Stimulated activated CD4-positive, alpha-beta T cell treated with anti-CD3 and anti-CD28 coated beads, TNF-alpha, amount 100 ng/mL, for 48 hours (primary cell): ENCODE measurements at places on chromosomes 4 and X.

DNA sequence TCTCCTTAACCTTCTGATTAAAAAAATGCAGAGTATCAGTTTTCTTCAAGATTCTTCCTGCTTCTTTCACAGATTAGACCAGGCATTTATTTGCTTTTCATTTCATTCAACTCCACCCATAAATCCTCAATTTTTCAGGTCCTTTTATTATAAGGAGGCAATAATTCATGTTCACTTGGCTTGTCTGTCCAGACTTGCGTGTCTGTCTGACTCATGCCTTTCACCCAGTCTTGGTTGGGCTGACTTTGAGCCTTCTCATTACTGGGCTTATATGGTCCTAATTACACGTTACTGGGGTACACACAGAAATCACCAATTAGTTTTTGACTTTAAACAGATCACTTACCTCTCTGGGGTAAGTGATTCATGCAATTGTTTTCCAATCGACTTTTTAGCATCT lies 48.8 kb upstream of the GALNT7 start:
- DNase-seq, result no peak

GRCh38 chr4:122508083-122508482 lies 51.6 kb upstream of the IL2 start:
- no peak for DNase-seq

- no peak for DNase-seq
Observed at GRCh38 chr4:66284991-66285451, 614.7 kb upstream of the EPHA5 start.

DNA sequence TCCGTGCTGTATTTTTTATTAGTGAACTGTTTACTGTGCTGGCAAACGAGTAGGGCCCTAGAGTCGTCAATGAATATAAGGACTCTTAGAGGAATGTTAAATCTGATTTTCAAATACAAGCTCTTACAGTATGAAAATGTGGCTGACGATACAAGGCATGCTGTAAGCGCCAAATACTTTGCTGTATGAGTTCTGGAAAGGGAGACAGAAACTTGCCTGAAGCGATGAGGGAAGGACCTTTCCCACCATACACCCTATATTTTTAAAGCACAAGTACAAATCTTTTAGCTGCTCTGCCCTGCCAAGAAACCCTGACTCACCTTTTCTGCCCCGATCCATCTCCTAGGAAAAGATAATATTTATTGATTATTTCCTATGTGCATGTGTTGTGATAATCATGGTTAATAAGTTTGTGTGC lies 15.7 kb upstream of the RUFY3 start:
- no peak for DNase-seq

DNA sequence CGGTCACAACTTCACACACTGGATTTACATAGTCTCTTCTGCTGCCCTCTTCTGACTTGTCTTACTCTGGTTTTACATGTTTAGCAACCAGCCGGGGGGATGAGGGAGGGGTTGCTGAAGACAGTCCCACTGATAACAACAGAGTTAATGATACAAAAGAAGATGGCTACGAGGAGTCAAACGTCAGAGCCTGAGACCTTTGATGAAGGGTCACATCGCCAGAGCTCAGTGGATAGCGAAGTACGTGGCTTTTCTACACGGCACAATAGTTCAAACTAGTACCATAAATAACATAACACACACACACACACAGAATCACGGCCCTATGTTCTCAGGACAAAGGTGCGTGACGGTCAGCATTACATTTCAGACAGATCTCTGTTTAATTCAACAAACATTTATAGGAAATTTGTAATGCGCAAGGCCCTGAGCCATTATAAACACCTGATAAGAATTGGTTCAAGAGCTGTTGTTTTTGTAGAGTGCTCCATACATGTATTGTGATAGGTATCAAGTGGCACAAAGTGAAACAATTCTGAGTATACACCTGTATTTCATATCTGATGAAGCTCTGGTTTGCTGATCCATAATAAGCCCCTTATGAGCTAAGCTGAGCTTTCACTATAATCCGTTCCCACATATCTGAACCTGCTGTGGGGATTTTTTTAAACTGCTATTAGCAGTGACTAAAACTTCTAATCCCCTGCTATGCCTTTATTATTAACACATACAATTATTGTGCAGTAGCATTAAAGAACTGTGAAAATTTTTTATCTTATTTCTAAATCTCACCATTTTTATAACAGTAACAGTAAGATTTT lies 100.0 kb downstream of the NR3C2 start:
- DNase-seq, result no peak

DNA sequence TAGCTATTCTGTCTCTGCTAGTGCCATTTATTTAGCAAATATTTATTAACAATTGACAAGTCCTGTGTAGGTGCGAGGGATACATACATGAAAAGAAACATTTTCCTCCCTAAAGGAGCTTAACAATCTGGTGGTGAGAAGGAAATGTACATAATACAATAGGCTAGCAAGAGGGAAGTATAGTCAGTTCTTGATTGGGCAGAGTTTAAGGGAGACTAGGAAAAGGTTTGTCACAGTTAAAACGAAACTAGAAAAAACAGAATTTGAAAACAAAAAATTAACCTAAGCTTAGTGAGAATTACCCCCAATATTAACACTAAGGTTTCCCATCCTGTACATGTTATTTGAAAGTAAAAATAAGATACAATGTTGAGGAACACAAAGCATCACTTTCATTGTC lies 8.6 kb upstream of the MAML3 start:
- no peak for DNase-seq

DNA sequence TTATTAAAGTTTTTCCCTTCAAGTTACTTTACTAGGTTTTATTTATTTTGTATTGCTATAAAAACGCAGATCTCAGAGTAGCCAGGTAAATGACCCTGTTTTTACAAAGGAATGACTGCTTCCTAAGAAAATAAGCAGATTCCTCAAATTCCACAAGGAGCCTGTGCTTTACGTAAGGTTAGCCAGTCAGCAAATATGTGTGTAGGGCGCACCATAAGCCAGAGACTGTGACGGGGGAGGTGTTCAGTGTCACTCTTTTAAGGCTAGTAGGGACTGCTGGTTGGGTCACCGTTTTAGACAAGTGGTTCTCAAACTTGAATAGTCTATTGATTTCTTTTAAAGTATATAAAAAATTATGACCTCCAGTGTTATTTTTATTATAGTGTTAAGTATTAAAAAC lies 119.9 kb downstream of the ANK2 start:
- DNase-seq, result no peak

DNA sequence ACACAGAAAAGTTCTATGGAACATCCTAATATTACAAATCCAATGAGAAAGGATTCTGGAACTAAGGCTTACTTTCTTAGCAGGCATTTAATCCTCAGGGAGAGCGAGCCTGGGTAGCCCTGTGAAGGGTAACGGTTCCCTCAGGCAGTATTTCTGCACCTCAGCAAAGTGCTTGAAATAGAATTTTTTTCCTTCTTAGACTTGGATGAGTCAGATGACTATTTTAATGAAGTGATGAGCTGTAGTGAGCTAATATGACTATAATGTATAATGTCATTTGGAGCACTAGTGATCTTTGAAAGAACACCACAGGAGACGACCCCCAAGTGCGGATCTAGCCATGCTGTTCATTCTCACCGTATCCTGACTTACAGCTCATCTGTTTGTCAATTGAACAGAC lies 493.0 kb upstream of the FAM241A start:
- DNase-seq, result no peak

- no peak for DNase-seq
Observed at GRCh38 chr4:22458098-22458497, 57.8 kb downstream of the ADGRA3 start.

- no peak for DNase-seq
Observed at GRCh38 chrX:79243691-79244090, 99.2 kb downstream of the GPR174 start.

GRCh38 chr4:105140684-105141490 lies 5.8 kb upstream of the TET2 start:
- DNase-seq, result no peak

GRCh38 chr4:20297783-20298182 lies 46.1 kb downstream of the SLIT2 start:
- no peak for DNase-seq

DNA sequence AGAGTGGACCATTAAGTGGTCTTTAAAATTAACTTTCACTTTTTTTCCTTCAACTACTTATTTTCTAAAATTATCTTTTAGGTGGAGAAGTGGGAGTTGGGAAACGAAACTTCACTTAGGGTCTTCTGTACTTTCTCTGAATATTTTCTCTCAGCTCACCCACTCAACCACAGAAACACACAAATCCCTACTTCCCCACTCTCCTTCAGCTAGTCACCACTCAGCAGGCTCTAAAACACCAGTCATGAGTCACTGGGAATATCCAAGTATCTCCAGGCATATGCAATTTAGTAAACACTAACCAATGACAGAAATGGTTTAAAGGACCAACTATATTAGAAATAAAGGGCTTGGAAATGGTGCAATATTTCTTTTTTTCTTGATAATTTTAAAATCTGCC lies 153.0 kb upstream of the RPS6KA6 start:
- DNase-seq, result no peak

DNA sequence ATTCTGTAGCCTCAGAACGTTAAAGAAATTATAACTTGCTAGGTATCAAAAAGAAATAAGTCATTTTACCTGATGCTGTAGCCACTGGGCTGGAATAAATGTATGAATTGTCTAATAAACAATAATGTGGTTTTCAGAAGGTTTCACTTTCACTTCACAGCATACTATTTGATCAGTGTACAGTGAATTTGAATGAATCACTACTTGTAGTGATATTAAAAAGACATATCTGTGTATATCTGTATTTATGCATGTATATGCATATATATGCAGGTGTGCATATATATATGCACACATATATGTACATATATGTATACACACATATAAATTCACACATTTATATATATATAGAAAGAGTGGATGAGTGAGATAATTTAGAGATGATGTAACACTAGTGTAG lies 440.0 kb upstream of the PCDH10 start:
- DNase-seq, result no peak

GRCh38 chrX:9821572-9821971 lies 35.3 kb downstream of the SHROOM2 start:
- DNase-seq, result no peak

DNA sequence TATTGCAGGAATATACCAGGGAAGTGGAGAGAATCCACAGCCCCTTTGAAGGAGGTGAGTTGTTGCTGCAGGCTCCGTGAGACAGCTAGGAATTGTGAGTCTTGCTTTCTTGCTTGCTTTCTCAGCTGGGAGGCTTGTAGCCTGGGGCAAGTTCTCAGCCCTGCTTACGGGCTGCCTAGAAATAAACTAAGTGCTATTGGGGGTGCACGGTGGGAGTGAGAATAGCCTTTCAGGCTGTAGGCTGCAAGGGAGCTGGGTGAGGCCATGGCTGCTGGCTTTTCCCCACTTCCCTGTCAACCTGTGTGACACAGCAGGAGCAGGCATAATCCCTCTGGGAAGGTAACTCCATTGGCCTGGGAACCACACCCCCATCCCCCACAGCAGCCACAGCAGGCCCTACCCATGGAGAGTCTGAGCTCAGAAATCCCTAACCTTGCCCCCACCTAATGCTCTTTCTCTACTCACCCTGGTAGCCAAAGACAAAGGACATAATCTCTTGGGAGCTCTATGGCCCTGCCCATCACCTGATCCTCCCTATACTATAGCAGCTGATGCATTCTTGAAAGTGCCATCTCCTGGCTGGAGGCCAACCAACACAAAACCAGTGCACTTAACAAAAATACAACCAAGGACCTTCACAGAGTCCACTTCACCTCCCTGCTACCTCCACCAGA lies 113.0 kb downstream of the MMRN1 start:
- DNase-seq, result no peak

DNA sequence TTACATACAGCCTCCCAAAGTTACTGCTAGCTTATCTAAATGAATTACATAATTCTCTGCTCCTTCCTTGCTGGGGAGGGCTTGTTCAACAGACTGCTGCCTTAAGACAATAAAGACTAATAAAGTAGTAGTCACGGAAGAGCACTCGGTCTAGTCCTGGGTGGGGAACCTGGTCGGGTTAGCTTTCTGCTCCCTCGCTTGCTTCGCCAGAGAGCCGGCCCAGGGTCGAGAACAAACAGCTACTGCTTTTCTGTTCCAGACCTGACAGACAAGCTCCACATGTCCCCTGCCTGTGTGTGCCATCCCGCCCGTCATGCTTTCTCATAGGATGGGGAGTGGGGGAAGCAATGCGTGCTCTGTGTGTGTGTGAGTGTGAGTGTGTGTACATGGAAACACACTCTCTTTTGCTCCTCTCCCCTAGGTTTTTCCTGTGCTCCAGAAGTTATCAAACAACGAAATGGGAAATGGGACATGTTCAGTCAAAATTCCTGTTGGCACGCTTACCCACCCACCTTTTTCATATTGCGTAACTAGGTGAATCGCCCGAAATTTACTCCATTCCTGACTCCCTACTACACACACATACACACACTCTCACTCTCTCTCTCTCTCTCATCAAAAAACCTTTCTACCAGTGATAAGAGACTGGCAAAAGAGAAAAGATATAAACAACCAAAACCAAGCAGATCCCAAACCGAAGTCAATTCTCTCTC lies 1.3 kb downstream of the NPY1R start:
- no peak for DNase-seq
